ENCODE measurements at places on chromosomes 2 and 18.

DNA sequence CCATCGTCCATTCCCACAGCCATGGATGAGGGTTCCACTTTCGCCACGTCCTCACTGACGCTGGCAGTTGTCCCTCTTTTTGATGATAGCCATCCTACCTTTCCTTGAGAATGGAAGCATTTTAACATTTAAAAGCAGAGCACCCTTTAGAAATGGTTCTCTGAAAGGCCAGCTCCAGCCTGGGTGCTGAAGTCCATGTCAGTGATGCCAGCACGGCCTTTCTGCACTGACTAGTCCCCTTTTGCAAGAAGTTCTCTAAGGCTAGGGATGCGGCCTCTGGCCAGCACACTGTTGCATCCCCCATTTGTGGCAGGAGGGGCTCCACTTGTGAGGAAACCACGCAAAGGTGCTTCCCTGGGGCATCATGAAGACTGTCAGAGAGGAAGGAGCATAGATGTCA is 203.5 kb downstream of the MGAT5 start:
- DNase-seq = no peak

- DNase-seq = peak; percentile 51
Measured at GRCh38 chr2:55419233-55419678, 400 bp downstream of the CCDC88A start.

DNA sequence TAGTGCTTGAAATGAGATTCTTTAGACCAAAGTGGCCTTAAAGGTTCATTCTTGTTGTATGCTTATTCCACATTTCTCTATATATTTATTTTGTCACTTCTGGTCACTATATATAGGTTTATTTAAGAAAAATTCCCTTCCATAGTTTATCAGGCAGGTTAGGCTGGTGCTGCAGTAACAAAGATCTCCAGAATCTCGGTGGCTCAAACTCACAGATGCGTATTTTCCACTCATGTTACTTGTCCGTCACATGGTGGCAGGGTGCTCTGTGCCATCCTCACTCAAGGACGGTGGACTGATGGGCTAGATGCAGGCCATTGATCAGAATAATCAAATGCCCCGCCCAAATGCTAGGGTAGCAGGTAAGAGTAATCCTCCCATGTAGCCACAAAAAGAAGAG is 19.8 kb downstream of the SPTBN1 start:
- no peak for DNase-seq

DNA sequence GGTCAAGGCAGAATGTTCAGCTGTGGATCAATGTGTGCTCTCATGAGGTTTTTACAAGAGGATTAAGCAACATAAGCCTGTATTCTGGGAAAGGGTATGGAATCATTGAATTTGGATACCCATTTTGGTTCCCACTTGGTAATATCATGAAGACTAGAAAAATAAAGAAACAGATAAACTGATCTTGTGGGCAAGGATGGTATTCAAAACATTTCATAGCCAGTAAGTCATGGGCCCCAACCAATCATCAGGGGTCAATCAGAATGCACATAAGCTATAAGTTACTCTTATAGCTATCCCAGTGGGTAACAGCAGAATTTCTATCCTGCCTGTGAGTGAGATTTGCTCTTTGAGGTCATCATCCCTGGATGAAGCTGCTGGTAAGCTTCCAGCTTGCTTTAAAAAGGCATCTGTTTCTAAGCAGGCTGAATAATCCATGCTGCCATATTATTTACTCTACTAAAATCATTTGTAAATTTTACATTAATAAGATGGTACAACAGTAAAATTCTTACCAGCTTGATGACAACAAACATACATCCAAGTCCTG is 291.2 kb downstream of the RAD51AP2 start:
- DNase-seq = no peak

DNA sequence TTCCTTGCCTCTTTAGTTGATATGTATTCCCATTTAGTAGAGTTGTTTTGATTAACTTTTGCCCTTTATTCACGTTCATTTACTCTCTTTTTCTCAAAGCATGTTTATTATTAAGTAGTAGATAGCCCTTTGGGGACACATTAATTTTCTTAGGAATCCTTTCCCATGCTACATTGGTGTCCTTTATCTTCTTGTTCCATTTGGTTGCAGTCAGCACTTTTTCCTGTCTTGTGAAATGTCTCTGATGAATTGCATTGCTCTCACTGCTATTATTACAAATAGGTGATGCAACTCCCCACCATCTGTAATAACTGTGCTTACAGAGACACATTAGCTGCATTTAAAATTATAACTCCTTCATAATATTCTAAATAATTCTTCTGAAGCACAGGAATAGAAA is 428.5 kb upstream of the CNTNAP5 start:
- DNase-seq = no peak

GRCh38 chr2:120366698-120367097 is 20.8 kb downstream of the INHBB start:
- DNase-seq = no peak

DNA sequence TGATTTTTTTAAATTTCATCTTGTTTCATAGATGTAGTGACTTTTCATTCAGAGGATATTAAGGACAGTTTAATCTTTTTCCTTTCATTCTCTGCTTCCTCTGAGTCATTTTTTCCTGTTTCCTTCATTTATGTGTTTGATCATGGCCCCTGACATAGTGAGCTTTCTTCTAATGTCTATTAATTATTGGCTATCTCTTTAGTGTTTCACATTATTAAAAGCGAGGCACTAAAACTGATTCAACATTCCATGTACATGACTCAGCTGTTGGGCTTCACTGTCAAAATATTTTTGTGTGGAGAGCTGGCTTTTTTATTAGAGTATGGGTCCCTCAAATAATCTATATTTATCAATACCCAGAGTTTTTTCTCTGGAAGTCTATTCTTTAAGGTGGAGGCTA is 125.8 kb downstream of the THSD7B start:
- DNase-seq = no peak

GRCh38 chr2:97747285-97747684 is 33.9 kb downstream of the ZAP70 start:
- DNase-seq = no peak

GRCh38 chr2:144481666-144482065 is 38.3 kb downstream of the ZEB2 start:
- no peak for DNase-seq

DNA sequence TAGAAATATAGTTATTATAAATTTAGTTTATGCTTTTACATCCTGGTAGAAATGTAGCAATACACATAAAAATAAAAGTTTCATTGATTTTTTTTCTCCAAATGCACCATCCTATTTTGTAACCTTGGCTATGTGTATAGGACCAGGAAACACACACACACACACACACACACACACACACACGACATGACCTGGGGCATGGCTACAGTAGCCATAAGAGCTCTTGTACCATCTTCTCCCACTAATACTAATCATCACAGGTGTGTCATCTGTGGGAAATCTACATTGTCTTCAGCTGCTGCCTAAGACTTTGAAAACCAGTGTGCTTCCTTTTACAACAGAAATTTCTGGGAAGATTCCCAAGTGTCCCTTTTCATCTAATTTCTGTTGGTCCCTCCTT is 144.3 kb downstream of the MCFD2 start:
- DNase-seq = peak; percentile 42

DNA sequence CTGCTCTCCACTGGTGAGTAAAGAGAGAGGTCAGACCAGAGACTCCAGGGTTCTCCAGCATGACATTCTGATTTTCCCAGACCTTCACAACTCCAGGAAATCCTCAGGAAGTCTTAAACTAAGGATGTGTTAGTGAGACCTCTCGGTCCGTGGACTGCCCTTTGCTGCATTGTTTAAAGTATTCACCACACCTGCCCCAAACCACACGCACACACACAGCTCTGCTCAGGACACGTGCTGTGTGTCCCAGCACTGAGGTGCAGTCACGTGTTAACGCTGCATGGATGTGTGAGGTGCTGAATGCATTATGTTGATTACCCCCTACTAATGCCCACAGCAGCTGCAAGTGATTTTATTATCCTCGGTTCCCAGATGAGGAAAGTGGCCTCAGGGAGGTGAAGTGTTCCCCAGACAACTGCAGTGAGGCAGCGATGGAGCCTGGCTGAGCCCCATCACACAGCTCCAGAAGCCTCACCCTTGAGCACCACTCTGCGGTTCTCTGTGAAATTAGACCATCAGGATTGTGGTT is 68.4 kb downstream of the TRAPPC12 start:
- peak; percentile 34 for DNase-seq

- DNase-seq = no peak
Measured at GRCh38 chr18:55064760-55065159, 105.5 kb upstream of the CCDC68 start.

GRCh38 chr2:218896501-218897393 is 16.1 kb downstream of the WNT10A start:
- DNase-seq = no peak

GRCh38 chr2:37771600-37772088 is 100.2 kb upstream of the CDC42EP3 start:
- DNase-seq = peak; percentile 84

GRCh38 chr2:48515513-48515985 is 14.4 kb upstream of the STON1 start:
- DNase-seq = no peak

DNA sequence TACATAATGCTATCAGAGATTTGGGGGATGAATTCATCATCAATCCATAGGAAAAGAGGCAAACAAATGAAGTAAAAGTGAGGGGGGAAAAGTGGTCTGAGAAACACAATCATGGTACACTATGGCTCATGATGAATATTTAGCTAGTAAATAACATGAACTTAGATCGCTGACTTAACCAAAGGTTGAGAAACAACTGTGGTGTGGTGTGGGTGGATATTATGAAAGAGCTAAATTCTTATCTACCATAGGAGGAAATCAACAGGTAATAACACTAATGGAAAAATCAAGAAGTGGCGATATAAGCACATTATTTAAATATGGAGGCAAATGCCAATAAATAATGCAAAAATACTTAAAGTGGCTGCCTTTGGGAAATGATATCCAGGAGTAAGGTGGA is 12.2 kb upstream of the TPRKB start:
- no peak for DNase-seq
